Thymus (tissue), 14 donors: ENCODE measurements at places on chromosomes 1 and 21.

DNA sequence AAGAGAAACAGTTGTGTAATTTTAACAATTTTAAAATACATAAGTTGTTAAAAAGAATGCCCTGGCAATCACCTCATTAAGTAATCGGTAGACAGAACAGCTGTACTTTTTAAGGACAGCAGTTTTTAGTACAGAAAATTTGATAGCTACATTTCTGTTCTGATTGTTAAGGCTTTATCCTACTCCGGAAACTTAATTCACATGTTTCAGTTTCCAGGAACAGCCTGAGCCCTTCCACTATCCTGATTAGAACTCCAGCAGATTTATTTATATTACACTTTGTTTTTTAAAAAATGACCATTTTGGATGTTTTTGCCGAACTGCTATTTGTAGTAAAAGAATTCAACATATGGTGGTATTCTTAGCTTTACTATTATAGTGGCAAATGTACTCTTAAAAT, 8.7 kb downstream of the PRRC2C start:
- DNase-seq, result no peak

DNA sequence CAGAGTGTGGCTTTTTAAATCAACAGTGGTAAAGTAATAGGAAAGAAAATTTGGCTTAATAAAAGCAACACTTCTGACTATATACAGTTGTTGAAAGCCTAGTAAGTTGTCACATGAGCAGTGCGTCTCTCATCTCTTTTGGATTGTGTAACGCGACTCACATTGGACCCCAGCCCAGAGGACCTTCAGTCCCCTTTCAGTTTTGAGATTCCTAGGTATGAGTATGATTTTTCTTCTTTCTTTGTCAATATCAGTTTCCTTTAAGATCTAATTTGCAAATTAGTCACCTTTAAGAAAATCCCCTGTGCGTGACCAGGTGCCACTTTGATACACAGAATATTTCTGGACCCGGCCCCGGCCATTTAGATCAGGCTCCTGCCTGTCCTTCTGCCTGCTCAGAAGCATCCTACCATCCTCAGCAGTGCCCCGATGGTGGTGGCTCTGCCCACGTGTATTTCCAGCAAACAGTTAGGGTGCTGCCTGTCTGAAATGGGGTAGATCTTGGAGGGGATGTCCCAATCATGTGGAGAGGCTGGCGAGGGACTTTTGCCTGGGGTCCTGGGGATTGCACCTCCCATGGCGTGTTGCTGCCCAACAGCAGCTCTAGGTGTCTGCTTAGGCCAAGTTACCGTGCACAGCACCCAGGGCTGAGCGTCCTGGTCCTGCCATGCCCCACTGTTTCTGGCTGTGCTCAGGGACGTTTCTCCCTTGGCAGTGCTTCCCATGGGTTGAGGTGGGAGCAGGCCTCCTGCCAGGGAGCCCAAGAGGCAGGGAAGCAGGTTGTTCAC, 21.1 kb downstream of the SNAP47 start:
- no peak for DNase-seq

GRCh38 chr1:20726932-20727745, 5.4 kb downstream of the SH2D5 start:
- DNase-seq, result no peak

GRCh38 chr1:112712191-112712590, 2.9 kb downstream of the PPM1J start:
- DNase-seq, result no peak

- DNase-seq, result no peak
Measured at GRCh38 chr1:59214248-59215208, 82.4 kb upstream of the FGGY start.

GRCh38 chr1:56149761-56150160, 429.6 kb downstream of the PLPP3 start:
- DNase-seq, result no peak

DNA sequence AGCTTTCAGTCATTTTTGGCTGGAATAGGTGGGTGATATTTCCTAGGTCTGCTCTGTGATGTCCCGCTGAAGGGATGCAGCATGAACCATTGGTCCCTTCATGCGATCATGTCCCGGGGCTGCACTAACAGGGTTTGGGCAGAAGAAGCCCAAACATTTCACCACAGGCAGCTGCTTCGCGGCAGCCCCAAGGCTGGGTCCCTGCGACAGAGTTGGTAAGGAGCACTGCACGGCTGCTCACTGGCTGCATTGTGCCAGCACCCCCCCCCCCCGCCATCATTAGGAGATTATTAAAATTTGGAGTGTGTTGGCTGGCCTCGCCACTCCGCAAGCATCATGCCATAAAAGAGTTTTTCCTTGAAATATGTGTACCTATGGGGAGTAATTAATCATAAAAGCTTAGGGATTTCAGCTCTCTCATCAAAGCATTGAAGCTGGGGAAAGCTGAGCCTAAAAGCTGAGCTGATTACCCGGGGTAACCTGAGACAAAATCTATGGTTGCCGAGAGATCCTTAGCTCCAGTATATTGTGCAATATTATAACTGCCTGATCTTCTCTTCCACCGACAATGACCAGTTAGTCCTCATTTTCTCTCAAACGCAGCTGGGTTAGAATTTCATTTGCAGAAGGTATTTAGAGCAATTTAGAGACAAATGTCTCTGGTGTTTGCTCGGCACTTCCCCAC, 62.5 kb downstream of the PEX14 start:
- DNase-seq, result no peak

- DNase-seq, result no peak
Measured at GRCh38 chr1:221182791-221183533, 303.7 kb downstream of the HLX start.

- DNase-seq, result no peak
Measured at GRCh38 chr1:44032170-44032790, 1.0 kb upstream of the SLC6A9 start.

DNA sequence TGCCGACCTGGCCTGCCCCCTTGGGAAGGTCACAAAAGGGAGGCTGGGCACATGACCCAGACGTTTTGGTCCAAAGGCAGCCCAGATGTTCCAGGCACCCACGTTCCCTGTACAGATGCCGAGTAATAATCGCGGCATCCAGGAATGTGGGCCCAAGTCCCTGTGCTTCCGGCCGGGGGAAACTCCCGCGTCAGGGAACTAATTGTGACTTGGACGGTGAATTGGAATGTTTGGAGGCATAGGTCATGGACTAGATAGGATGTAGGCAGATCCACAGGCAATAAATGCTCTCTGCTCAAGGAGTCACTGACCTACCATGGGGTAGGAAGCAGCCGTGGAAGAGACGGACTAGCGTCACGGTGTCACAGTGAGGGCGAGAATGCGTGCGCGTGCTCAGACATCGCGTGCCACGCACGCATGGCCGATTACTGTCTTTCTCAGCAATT, 178.4 kb downstream of the DUSP10 start:
- no peak for DNase-seq

GRCh38 chr1:198330982-198331615, 174.3 kb downstream of the NEK7 start:
- no peak for DNase-seq

- no peak for DNase-seq
Measured at GRCh38 chr1:116243333-116244054, 129.6 kb upstream of the ATP1A1 start.

DNA sequence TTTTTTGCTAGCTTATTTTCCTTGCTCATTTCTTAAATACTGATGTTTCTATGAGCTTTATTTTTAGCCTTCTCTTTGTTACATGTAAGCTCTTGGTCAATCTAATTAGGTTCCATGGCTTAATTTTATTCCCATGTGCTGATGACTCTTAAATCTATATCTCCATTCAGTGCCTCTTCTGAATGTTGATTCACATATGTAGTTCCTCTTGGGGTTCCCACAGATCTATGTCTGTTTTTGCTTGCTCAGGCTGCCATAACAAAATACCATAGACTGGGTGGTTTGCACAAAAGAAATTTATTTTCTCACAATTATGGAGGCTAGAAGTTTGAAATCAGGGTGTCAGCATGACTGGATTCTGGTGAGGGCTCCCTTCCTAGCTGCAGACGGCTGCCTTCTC, 58.3 kb upstream of the PLA2G4A start:
- DNase-seq, result no peak

- DNase-seq, result no peak
Measured at GRCh38 chr1:205811660-205812059, 1.3 kb downstream of the SLC41A1 start.

DNA sequence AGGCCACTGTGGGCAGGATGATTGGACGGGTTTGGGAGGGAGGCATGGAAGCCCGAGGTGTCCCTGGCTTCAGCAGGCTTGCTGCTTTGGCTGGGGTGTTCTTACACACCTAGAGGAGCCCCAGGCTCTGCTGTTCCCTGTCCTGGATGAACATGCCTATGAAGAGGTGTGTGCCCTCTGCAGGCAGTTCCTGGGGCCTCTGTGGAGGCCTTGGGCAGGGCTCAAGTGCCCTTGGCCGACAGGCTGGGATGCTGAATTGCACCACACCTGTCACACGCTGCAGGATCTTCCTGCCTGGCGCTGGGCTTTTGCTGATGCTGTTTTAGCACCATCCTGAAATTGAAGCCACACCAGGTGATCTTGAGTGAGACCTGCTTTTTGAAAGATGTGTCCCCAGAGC, 415.0 kb upstream of the VAMP3 start:
- no peak for DNase-seq

GRCh38 chr1:229085291-229085690, 185.6 kb upstream of the RAB4A start:
- DNase-seq, result no peak

DNA sequence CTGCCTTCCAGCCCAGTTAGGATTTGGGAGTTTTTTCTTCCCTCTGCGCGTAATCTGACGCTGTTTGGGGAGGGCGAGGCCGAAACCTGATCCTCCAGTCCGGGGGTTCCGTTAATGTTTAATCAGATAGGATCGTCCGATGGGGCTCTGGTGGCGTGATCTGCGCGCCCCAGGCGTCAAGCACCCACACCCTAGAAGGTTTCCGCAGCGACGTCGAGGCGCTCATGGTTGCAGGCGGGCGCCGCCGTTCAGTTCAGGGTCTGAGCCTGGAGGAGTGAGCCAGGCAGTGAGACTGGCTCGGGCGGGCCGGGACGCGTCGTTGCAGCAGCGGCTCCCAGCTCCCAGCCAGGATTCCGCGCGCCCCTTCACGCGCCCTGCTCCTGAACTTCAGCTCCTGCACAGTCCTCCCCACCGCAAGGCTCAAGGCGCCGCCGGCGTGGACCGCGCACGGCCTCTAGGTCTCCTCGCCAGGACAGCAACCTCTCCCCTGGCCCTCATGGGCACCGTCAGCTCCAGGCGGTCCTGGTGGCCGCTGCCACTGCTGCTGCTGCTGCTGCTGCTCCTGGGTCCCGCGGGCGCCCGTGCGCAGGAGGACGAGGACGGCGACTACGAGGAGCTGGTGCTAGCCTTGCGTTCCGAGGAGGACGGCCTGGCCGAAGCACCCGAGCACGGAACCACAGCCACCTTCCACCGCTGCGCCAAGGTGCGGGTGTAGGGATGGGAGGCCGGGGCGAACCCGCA, at the start of gene PCSK9:
Gene PCSK9 (plus strand): TSS at position 207 of the 741 bp plus-strand sequence. CDS start 290 bp downstream, at position 497.
- no peak for DNase-seq

GRCh38 chr1:146012703-146013558, 8.6 kb downstream of the HJV start:
- DNase-seq, result no peak

DNA sequence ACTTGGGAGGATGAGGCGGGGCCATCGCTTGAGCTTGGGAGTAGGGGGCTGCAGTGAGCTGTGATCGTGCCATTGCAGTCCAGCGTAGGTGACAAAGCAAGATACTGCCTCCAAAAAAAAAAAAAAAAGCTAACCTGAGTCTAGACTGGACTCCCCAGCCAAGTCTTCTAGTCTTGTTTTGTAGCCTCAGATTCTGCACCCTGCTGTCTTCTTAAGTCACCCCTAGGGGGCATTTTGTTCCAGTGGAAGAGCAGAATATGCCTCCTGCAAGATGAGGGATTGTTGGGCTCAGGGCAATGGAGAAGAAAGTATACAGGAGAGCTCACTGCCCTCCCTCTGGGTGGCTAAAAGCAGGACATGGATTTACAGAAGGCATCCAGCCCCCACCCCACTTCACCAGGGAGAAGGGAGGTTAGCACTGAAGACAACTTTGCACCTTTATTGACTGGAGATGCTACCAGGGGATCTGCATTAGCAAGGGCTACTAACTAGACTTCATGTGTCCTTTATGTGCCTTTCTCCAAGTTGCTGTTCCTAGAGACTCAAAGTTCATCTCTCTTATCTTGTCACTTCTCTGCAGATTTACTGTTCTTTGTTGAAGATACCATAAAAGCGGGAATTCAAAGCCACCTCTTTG, 15.3 kb upstream of the RNF187 start:
- DNase-seq, result no peak

- no peak for DNase-seq
Measured at GRCh38 chr21:29077651-29078090, 4.2 kb upstream of the CCT8 start.

DNA sequence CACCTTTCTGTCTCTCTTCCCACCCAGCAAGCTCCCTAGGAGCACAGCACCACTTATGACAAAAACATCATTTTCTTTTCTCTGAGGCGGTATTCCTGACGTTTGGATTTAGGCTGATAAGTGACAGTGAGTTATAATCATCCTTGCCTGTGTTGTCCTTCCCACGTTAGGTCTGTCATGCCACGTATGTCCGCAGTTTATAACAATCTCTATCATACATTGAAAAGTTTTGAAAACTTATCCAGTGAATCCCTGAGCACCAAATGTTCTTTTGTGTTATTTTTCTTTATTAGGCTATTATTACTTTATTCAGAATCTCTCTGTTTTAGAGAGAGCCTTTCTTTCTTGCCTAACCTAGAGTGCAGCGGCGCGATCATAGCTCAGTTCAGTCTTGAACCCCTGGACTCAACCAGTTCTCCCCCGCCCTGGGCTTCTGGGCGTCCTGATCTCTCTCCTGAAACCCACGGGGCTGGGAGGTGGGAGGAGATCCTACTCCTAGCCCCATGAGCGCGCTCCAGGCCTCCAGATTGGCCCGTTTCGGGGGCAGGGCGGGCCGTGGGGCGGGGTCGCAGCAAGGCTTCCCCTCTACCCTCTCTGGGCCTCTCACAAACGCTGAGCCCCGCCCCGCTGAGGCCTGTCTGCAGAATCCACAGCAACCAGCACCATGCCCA, at the start of gene GSTM2:
Gene GSTM2 (plus strand): TSS at position 606 of the 671 bp plus-strand sequence. CDS start 59 bp downstream, at position 665.
- DNase-seq, result peak; percentile 76

DNA sequence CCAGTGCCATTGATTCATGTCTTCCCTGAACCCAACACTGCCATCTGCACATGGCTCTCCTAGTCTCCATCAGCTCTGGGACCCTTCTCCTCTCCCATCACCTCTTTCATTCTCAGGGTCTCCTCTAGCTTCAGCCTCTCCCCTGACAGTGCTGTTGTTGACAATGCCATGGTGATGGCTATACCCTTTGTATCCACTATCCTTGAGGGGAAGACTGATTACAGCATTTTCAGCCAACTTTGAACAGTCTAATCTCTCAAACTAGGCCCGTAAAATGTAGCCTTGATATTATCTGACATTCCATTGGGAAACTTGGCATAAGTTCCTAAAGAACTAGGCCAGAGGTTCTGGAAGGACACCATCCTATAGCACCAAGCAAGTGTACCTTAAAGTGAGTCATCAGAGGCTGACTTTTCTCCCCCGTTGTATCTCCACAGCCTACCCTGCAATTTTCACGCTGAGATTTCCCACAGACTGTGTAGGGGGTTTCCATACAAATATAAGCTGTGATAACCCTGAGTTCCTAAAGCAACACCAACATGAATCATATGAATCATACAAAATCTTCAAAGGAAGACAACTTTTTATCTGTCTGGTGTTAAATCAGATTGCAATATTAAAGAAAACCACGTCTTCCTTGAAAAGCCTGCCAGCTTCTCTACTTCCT, 5.8 kb downstream of the HAO2 start:
- no peak for DNase-seq

GRCh38 chr1:197351821-197352440, 83.9 kb downstream of the CRB1 start:
- no peak for DNase-seq

- no peak for DNase-seq
Measured at GRCh38 chr1:89433421-89433820, 69.6 kb downstream of the GBP6 start.

GRCh38 chr1:114015075-114015474, 35.8 kb downstream of the OLFML3 start:
- no peak for DNase-seq
